ENCODE measurements at places on chromosomes 2 and 18. TPM values are rescaled to one million over a fixed set of nuclear protein-coding genes. Genes with fewer than 3 reads are reported as not detected.

- peak overlapping the region; percentile 67 for H3K4me3 ChIP-seq
- no peaks in the 10 kb centered on the region for H3K27me3 ChIP-seq
- H3K4me1 ChIP-seq = no peaks in the 10 kb centered on the region
- DNase-seq = no peak
Observed at GRCh38 chr18:28177828-28178635, 1.1 kb upstream of the CDH2 start.

GRCh38 chr2:70258532-70258875 lies 567 bp downstream of the PCYOX1 start:
- H3K27ac ChIP-seq = peak overlapping the region; percentile 70
- peak; percentile 61 for DNase-seq
- H3K4me1 ChIP-seq = no peaks in the 10 kb centered on the region
- peak overlapping the region; percentile 74 for H3K4me3 ChIP-seq

- no peak overlapping the region for H3K27ac ChIP-seq
- H3K27me3 ChIP-seq = no peaks in the 10 kb centered on the region
- DNase-seq = peak; percentile 7
- H3K4me3 ChIP-seq = no peak overlapping the region
Observed at GRCh38 chr2:23211987-23212583, 172.9 kb upstream of the KLHL29 start.

DNA sequence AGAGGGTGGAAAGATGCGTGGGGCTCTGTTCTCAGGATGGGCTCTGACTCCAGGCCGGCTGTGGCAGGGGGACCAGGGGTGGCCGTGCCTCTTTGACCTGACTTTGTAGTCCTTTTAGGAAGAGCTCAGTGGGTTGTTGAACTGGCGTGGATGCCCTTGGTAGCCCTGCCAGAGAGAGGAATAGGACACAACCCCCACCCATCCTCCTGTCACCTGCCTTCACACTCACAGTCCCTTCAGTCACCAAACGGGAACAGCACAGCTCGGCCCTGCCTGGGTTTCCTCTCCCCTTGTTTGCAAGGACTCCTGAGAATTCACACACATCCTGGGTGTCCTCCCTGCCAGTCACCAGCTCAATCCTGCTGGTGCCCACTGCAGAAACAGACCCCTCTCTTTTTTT lies 20.1 kb upstream of the MRPL33 start:
- H3K4me1 ChIP-seq = peaks cover 17% of the 10 kb centered on the region
- no peaks in the 10 kb centered on the region for H3K36me3 ChIP-seq
- DNase-seq = no peak
- H3K27ac ChIP-seq = no peak overlapping the region

DNA sequence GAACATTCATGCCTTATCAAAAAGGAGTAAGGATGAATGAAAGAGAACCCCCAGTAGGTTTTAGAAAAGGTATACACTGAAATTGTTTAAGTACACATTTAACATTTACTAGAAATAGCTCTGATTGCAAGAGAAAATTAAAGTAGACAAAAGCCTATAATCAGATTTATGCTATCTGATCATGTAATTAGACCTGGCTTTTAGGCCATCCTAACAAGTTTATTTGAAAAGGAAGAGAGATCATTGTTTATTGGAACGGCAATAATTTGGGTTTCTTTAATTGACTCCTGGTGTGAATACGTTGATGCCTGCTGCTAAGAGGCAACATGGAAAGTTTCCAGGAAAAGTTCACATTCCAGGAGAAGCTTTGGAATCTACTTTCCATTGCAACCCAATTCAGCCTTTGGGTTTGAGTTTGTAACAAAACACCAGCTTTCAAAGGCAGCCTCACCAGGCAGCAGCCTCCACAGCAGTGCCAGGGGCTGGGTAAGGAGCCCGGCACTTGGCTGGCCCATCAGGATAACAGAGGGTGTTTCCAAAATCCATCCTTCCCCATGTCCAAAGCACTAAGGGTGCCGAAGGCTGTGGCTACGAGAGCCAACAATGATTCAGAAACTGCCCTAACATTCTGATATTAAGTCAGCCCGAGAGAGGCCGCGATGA lies 18.0 kb downstream of the FZD7 start:
- no peak overlapping the region for H3K27ac ChIP-seq
- no peaks in the 10 kb centered on the region for H3K27me3 ChIP-seq
- no peaks in the 10 kb centered on the region for H3K4me1 ChIP-seq
- no peak overlapping the region for H3K4me3 ChIP-seq
- no peak for DNase-seq
- H3K36me3 ChIP-seq = no peaks in the 10 kb centered on the region

DNA sequence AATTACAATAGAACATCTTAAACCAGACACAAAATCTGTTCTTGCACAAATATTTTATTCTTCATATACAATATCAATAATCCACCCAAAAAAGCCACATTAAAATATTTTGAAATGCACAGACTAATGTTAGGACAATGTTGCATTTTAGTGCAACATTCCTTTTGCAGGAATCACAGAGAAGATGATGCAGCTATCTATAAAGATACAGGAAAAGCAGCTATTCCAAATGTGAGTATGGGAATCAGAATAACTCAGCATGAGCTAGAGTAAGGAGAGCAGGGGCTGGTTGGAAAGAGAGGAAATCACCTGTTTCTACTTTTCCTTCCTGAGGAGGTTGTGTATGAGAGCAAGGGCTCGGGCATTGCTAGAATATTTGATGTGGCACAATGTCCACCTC lies 4.8 kb downstream of the C2orf66 start:
- H3K36me3 ChIP-seq = no peaks in the 10 kb centered on the region
- H3K4me1 ChIP-seq = no peaks in the 10 kb centered on the region
- H3K4me3 ChIP-seq = no peak overlapping the region
- DNase-seq = no peak
- no peak overlapping the region for H3K27ac ChIP-seq
- no peaks in the 10 kb centered on the region for H3K27me3 ChIP-seq

- H3K4me1 ChIP-seq = peaks cover 10% of the 10 kb centered on the region
- DNase-seq = no peak
- no peaks in the 10 kb centered on the region for H3K27me3 ChIP-seq
- H3K36me3 ChIP-seq = no peaks in the 10 kb centered on the region
- H3K27ac ChIP-seq = peak overlapping the region; percentile 74
Observed at GRCh38 chr2:9178904-9179571, 27.6 kb upstream of the ASAP2 start.

DNA sequence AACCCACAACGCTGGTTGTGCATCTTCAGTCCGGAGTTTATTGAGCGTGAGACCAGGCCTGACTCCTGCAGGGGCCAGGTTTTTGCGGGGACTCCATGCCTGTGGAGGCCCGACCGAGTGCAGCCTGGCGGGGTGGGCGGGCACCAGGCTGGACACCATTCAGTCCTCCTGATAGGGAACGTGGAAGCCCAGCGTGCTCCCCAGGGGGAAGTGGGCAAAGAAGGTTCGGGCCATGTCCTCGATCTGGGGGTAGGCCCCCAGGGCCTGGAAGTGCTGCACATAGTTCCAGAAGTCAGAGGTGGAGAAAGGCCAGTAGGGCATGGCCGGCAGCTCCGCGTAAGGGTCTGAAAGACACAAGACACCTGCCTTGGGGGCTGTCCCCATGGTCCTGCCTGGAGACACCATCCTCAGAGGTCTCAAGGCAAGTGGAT lies 1.4 kb downstream of the OTOS start:
- peak; percentile 62 for DNase-seq
- H3K4me1 ChIP-seq = peaks cover 5% of the 10 kb centered on the region

DNA sequence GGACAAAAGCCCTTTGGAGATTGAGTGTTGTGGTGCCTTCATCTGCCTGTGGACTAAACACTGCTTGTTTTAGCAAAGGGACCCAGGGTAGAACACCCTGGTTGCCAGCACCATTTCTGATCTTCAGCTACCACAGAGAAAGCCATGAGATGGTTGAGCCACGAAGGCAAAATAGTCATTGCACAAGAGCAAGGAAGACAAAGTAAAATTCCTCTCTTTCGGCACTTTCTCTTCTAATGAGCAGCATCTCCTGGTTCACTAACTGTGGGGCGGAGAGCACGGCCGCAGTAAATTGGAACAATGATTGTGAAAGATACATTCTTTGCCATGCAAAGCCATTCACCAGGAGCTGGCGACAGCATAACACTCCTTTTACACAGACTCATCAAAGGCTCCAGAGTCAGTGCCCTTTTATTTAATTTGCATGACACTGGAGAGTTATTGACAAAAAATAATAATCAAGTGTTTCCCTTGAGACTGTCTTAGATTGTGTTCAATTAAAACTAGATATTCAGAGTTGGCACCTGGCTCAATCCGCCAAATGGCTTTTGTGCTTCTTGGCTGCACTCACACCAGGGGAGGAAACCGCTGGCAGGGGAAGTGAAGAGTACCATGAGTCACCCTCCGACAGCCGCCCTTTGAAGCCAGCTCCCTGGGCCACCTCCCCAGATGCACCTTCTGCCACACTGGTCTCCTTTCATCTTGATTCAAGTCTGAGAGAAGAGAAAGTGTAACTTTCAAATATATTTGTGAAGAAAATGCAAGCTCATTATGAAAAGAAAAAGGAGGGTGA lies 100.5 kb upstream of the MEIS1 start:
- H3K4me1 ChIP-seq = no peaks in the 10 kb centered on the region
- no peak overlapping the region for H3K4me3 ChIP-seq
- H3K27ac ChIP-seq = no peak overlapping the region
- DNase-seq = no peak
- H3K27me3 ChIP-seq = no peaks in the 10 kb centered on the region
- no peaks in the 10 kb centered on the region for H3K36me3 ChIP-seq

DNA sequence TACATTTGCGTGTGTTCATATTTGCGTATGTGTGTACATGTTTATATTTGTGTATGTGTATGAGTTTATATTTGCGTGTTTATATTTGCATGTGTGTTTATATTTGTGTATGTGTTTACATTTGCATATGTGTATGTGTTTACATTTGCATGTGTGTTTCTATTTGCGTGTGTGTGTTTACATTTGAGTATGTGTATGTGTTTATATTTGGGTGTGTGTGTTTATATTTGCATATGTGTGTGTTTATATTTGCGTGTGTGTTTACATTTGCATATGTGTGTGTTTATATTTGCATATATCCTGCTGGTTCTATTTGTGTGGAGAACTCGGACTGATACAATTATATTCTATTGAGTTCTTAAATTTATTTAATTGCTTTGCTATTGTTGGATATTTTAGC lies 115.2 kb upstream of the CTDP1 start:
- H3K4me3 ChIP-seq = no peak overlapping the region
- no peaks in the 10 kb centered on the region for H3K36me3 ChIP-seq
- no peaks in the 10 kb centered on the region for H3K4me1 ChIP-seq
- no peak for DNase-seq
- H3K27me3 ChIP-seq = no peaks in the 10 kb centered on the region

- no peak overlapping the region for H3K4me3 ChIP-seq
- peak; percentile 88 for DNase-seq
Observed at GRCh38 chr2:88666576-88666975, 24.9 kb upstream of the RPIA start.

DNA sequence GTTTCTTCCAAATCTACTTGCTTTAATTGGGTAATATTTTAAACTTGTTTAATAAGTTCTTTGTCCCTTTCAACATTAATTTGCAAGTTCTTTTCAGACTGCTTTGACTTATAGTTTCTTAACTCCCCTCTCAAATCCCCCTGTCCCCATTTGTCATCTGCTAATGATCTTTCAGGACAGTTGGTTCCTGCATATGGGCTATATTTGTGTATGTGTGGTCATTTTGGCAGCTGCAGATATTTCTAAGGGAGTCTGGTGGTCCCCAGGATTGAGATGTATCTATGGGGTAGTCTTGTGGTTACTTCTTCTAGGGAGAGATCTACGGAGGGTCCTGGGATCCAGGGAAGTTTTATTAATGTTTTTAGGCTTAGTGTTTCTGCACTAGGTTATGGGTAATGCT lies 120.6 kb upstream of the SP3 start:
- no peak for DNase-seq
- no peaks in the 10 kb centered on the region for H3K36me3 ChIP-seq
- no peak overlapping the region for H3K4me3 ChIP-seq
- H3K27me3 ChIP-seq = no peaks in the 10 kb centered on the region
- no peaks in the 10 kb centered on the region for H3K4me1 ChIP-seq

- no peak for DNase-seq
- H3K27ac ChIP-seq = no peak overlapping the region
- H3K36me3 ChIP-seq = no peaks in the 10 kb centered on the region
- no peaks in the 10 kb centered on the region for H3K27me3 ChIP-seq
- H3K4me1 ChIP-seq = no peaks in the 10 kb centered on the region
Observed at GRCh38 chr2:56565143-56565542, 381.4 kb downstream of the CCDC85A start.

DNA sequence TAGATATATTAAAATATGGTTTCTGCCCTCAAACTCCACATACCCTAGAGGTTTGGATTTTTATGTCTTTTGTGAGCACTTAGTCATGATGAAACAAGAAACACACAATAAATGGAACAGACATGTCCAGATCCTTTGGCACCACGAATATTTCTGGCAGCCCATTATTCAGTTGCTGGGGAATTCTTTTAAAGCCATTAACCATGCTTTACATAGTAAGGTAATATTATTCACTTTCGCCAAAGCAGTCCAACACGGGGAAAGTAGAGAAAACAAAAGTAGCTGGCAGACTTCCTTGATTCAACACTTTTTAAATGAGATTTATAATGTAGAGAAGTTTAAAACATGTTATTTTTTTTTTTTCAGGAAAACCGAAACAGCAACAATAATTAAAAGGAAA lies 235.4 kb downstream of the PIEZO2 start:
- no peak overlapping the region for H3K27ac ChIP-seq
- H3K4me3 ChIP-seq = no peak overlapping the region
- no peak for DNase-seq
- H3K27me3 ChIP-seq = no peaks in the 10 kb centered on the region
- H3K36me3 ChIP-seq = no peaks in the 10 kb centered on the region

- DNase-seq = no peak
- no peaks in the 10 kb centered on the region for H3K36me3 ChIP-seq
- no peaks in the 10 kb centered on the region for H3K27me3 ChIP-seq
- no peak overlapping the region for H3K27ac ChIP-seq
Observed at GRCh38 chr18:63120620-63121019, 198.9 kb downstream of the BCL2 start.

- no peaks in the 10 kb centered on the region for H3K36me3 ChIP-seq
- no peaks in the 10 kb centered on the region for H3K4me1 ChIP-seq
- no peak overlapping the region for H3K4me3 ChIP-seq
- DNase-seq = no peak
Observed at GRCh38 chr2:19536136-19536535, 177.7 kb upstream of the OSR1 start.

The UGT1A3 gene
- not detected for total RNA-seq

The PAX8 gene
- 0.75 TPM for total RNA-seq

The CXCR1 gene
- 0.52 TPM for total RNA-seq

The DYNAP gene
- total RNA-seq = not detected

The ASPRV1 gene
- total RNA-seq = 0.15 TPM

Measured in pancreas (tissue), 10 donors.